ENCODE measurements at places on chromosomes 6 and 20. TPM values are rescaled to one million over a fixed set of nuclear protein-coding genes. Genes with fewer than 3 reads are reported as not detected.

DNA sequence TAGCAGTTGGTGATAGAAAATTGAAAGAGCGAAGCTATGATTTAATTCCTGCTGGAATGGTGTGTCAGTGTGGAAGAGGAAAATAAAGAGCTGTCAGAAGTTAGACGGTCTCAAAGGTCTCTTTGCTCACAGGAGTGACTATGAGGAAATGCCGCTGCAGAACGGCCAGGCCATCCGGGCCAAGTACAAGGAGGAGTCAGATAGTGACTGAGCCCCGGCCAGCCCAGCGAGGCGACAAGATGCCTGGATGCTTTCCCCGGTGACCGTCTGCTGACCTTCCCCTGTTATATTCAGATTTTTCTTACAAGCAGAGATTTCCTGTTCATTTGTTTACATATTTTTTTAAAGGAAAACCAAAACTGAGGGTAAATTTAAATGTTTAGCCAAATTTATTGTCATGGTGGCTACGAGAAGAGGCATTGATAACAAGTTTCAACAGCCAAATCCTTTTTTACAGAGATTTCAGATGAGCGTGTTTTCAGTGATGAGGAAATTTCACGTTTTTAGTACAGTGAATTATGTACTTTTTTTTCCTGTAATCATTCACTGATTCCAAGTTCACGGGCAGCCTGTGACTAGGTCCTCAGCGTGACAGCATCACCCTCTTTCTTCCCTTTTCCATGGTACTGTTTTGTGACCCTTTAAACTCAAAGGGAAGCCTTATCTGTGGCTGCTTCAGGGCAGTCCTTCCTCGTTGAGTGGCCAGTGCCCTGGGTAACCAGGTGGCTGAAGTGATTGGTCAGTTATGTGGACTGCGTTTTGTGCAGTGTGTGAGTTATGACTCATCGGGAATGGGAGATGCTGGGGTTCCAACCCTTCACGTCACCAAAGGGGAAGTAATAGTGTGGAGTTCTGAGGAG is 12.6 kb downstream of the DYNLT1 start:
- peak; percentile 67 for DNase-seq

GRCh38 chr6:98463038-98464000 is 371.1 kb upstream of the POU3F2 start:
- DNase-seq: no peak

Gene TEAD3
- total RNA-seq: 6.5 TPM

- DNase-seq: no peak
Observed at GRCh38 chr6:133964052-133964451, 11.0 kb downstream of the TBPL1 start.

- DNase-seq: no peak
Observed at GRCh38 chr6:15823838-15824414, 161.1 kb upstream of the DTNBP1 start.

- DNase-seq: no peak
Observed at GRCh38 chr20:13659288-13659687, 20.6 kb upstream of the TASP1 start.

DNA sequence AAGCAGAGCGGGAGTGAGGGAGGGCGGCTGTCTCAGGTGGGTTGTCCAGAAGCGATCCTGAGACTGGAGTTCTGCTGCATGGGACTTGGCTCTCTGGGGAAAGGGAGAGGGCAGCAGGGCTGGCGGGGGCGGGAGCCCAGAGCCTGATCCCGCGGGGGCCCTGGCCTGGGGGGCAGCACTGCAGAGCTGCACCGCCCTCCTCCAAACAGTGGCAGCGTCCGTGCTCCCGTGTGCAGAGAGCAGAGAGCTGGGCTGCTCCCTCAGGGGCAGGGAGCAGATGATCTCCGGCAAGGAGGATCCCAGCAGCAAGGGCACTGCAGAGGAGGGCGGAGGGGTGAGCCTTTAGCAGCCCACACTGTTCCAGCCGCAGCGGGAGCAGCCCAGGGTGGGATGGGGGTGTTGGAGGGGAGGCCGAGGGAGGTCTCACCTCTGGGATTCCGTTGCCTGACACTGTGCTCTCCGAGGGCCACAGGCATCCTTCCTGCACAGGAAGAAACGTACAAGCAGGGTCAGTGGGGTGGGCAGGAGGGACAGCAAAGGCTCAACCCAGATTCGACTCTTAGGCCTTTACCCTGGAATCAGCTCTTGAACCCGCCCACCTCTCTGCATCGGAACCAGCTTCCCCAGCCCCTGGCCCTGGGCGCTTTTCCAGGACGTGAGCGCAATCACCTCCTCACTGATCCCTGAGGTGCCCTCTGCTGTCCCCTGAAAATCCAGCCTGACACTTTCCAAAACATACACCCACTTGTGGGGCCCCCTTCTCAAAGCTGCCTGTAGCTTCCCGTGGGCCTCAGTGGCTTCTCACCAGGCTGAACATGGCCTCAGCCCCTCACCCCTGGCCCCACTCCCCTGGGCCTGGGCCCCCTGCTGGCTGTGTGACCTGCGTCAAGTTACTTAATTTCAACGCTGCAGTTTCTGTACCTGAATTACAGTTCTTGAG is 32.6 kb upstream of the ZBP1 start:
- DNase-seq: no peak

DNA sequence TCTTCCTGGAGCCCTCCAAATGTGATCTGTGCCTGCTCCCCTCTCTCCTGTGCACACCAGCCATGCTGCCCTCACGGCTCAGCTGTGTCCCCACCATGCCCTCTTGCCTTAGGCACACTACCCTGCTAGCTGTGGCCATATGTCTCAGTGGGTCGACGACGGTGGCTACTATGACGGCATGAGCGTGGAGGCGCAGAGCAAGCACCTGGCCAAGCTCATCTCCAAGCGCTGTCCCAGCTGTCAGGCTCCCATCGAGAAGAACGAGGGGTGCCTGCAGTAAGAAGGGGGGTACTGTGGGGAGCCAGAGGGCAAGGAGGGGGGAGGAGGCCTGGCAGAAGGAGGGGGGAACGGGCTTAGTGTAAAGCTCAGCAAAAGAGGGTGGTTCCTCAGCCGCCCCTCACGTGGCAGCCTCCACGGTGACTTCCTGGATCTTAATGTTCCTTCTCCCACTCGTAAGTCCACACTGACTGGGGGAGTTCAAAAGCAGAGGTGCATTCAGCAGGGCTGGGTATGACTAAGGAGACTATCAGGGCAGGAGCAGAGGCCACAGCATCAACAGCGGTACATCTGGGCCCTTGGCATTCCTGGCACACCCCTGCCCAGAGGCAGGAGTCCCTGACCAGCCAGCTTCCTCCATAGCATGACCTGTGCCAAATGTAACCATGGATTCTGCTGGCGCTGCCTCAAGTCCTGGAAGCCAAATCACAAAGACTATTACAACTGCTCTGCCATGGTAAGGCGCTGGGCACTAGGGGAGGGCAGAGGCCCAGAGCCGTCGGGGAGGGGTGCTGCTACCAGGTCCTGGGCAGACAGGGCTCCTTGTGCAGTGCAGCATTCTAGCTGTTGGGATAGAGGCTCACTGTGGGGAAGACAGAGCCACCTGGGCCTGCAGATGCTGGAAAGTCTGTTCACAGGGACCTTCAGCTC is 8.0 kb downstream of the DNPH1 start:
- DNase-seq: peak; percentile 38

Gene LAMA5
- total RNA-seq: 115 TPM

DNA sequence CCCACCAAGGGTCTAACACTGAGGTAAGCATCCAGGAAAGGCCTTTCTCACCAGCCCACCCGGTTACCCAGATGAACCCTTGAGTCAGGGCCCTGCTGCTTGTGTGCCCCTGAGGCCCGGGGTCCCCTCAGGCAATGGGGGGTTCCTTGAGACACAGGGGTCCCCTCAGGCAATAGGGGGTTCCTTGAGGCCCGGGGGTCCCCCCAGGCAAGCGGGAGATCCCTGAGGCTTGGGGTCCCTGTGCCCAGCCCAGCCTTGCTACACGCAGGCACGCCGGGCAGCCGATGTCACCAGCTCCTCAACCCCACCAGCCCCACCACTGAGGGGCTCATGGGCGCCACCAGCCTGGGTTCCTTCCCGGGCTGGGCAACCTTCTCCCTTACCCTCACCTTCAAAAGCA is 247.2 kb downstream of the TTLL2 start:
- DNase-seq: no peak

DNA sequence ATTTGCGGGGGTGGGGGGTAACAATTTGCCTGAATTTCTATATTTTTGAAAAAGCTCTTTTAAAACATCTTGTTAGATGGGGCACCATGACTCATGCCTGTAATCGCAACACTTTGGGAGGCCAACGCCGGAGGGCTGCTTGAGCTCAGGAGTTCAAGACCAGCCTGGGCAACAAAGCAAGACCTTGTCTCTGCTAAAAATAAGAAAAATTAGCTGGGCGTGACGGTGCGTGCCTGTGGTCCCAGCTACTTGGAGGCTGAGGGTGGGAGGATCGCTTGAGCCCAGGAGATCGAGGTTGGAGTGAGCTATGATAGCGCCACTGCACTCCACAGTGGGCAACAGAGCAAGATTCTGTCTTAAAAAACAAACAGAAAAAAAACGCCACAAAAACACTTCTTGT is 41.5 kb upstream of the TIAM2 start:
- DNase-seq: no peak

Gene ADGB
- total RNA-seq: not detected

DNA sequence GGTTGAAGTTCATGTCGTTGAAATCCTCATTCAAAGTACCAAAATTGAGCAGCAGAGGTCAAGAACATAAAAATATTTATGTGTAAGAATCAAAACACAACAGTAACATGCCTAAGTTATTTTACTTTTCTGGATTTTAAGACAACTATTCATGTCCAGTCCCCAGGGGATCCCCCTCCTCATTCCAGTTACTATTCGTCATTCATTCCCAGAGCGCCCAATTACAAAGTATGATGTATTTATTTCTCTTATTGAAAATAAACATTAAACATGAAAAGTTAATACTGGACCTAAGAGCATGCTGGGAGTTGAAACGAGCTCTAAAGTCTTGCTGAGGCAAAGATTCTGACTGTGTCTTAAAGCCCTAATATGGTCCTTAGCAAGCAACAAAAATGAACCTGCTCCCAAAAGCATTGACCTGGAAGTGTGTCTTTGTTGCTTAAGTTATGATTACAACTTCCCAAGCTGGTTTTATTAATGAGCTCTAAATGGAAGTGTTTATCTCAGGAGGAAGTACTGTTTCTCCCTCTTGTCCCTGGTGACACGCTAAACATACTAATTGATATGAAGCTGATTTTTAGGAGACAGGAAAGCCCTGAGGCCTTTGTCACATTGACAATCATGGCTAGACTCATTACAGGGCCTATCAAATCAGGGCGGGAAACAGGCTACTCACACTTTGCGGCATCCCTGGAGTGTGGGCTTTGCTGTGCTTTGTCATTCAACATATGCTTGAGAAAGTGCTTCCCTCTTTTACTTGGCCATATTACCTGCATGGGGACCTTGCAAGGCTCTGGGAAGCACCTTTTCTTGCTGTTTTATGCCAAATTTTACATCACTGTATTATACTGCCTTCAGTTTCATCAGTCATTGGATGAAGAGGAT is 192.2 kb upstream of the DTNBP1 start:
- no peak for DNase-seq

Gene SOBP
- 0.66 TPM for total RNA-seq

Gene SAMD5
- 1.6 TPM for total RNA-seq

Gene FAM83B
- total RNA-seq: 6.9 TPM

Gene BMP5
- 0.99 TPM for total RNA-seq

- no peak for DNase-seq
Observed at GRCh38 chr6:7152462-7152861, 44.7 kb downstream of the RREB1 start.

GRCh38 chr6:43436577-43437282 is 9.4 kb downstream of the ABCC10 start:
- peak; percentile 57 for DNase-seq

DNA sequence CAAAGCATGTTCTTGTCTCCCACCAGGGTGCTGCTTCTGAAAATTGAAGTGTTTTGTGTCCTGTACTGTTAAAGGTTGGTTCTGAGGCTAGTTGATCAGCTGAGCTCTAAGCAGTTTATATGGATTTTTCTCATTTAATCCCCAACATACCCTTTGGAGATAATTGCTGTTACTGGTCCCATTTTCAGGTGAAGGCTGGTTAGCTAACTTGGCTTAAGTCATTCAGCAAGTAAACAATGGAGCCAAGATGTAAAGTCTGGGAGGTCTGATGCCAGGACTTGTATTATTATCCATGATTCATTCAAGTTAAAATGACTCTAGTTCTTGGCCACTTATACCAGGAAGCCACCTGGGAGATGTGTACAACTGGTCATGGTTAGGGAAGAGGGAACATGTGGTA is 42.5 kb upstream of the FERMT1 start:
- no peak for DNase-seq

Gene MATN4
- total RNA-seq: 5.3 TPM

GRCh38 chr6:157089851-157090250 is 233.5 kb downstream of the TMEM242 start:
- DNase-seq: no peak

Gene CLPSL1
- total RNA-seq: 11.9 TPM

GRCh38 chr6:7703148-7703680 is 22.7 kb upstream of the BMP6 start:
- DNase-seq: no peak

DNA sequence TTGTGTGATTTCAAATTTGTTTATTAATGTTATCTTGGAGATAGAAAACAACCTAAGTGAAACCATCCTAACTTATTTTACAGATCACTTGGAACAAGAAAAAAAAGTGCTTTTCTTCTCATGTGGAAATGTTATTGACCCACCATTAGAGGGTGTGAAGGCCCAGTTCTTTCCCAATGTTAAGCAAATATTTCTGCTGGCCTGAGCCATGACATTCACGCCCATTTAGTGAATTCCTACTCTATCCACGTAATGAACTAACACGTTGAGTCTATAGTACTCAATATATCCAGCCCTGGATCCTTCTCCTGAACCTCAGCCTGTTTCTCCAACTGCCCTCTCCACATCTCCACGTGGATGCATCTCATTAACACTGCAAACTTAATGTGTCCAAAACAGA is 180.6 kb upstream of the ZFP64 start:
- no peak for DNase-seq
